ENCODE measurements at places on chromosomes 2 and 18.

DNA sequence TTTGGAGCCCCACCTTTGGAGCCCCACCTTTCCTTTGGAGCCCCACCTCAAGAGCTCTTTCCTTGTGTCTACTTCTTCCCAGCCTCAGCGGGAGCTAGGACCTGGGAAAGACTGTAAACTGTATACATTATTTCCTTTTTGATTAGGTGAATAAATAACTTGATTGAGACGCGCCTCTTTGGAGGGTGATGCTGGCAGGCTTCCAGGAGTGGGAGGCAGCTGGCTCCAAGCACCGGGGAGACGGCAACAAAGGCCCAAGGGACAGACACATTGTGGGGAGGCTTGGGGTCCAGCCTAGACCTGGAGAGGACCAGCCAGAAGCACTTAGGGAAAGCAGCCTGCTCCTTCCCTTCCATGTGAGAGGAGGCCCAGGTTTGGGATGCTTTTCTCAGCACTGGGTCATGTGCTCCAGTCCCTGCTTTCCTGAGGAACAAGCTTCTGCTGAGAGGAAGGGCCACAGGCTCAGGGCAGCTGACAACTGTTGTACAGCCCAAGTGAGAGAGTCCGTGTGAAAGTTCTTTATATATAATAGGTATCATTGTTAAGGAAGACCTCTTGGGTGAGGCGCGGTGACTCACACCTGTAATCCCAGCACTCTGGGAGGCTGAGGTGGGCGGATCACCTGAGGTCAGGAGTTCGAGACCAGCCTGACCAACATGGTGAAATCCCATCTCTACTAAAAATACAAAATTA is 297.2 kb upstream of the SLC14A2 start:
- DNase-seq: no peak

DNA sequence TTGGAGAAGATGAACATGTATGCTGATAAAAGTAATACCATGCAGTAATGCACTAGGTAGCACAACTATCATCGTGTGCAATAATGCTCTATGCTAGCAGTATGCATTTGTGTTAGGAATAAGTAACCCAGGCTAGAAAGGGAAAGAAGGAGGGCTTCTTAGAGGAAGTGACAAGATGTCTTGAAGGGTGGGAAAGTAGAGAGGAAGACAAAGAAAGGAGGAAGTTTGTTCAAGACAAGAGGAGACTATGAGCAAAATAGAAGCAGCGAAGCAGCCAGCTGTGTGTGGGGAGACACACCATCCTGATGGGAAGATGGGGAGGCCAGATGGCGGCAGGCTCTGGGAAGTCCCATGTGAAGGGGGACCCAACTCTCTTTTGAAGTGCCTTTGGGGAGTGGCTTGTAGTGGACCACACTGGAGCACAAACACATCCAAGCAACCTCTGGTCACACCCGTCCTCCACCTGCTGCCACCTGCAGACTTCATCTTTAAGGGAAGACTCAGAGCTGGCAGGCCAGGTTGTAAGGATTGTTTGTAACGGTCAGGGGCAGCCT is 39.9 kb upstream of the INHBB start:
- no peak for DNase-seq

GRCh38 chr18:2994603-2995432 is 18.1 kb downstream of the LPIN2 start:
- no peak for DNase-seq

- DNase-seq: no peak
These were observed 7.3 kb upstream of the MLPH start for GRCh38 chr2:237479747-237480146.

DNA sequence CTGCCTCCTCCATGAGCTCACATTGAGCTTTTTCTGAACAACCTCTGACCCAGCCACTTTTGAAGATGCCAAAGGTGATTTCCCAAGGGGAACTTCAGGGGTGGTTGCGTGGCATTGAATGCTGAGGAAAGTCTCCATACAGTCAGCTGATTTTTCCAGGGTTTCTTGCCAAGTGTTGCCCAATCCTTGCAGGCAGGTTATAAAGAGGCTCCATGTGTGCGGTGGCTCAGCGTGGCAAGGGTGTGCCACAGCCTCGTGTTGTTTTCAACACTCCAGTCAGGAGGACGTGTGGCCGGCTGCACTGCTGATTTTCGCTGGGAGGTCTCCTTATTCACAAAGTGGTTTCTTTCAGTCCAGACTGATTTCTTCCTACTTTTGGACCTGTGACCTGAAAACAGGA is 81.4 kb upstream of the GATA6 start:
- no peak for DNase-seq

DNA sequence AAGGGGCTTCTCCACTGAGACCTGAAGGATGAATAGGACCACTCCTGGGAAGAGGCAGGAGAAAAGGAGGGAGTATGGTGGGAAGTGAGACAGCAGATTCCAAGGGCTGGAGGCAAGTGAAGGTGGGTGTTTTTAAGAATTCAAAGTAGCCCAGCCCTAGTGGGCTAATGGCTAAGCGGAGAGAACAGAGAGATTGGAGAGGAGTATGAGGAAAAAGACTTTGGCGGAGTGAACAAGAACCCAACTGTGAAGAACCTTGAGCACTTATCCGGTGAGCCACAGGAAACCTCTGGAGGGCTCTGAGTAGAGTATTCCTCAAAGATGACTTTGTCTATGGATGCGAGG is 142.6 kb downstream of the COPS8 start:
- DNase-seq: no peak

DNA sequence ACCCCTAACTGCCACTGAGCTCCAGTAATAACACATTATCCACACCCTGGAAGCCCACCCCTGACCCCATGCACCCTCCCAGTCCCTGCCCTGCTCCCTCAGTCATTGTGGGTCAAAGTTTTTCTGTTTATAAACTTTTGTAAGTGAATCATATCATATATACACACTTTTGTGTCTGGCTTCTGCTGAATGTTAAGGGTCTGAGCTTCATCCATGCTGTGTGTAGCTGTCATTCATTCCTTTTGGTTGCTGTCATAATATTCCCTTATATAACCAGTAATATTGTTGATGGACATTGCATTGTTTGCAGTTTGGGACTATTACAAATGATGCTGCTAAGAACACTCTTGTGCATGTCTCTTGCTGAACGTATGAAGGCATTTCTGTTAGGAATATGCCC is 14.5 kb downstream of the CNNM4 start:
- no peak for DNase-seq

DNA sequence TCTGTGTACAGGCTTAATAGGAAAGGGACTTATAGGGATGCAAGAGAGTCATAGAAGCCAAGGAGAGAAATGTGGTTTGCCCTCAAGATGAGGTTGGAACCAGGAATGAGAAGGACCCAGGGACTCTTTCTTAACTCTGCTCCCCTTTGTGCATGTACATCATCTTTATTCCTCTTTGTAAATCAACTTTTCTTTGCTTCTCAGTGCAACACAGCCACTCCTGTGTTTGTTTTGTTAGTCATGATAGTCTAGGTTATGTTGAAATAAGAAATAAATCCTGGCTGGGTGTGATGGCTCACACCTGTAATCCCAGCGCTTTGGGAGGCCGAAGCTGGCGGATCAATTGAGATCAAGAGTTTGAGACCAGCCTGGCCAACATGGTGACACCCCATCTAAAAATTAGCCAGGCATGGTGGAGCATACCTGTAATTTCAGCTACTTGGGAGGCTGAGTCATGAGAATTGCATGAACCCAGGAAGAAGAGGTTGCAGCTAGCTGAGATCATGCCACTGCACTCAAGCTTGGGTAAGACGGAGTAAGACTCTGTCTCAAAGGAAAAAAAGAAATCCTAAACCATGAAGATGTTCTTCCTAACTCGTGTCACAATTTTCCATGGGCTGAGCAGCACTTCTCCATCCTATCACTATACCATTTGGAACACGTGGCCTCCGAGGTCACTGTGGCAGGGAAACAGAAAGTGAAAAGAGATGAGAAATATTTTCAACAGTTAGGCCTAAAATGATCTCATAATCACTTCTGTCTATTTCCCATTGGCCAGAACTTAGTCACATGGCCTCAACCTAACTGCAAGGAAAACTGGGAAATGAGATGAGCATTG is 73.0 kb upstream of the TMEM17 start:
- DNase-seq: no peak

- DNase-seq: no peak
These were observed 14.2 kb upstream of the MSL3B start for GRCh38 chr2:233882353-233882752.

DNA sequence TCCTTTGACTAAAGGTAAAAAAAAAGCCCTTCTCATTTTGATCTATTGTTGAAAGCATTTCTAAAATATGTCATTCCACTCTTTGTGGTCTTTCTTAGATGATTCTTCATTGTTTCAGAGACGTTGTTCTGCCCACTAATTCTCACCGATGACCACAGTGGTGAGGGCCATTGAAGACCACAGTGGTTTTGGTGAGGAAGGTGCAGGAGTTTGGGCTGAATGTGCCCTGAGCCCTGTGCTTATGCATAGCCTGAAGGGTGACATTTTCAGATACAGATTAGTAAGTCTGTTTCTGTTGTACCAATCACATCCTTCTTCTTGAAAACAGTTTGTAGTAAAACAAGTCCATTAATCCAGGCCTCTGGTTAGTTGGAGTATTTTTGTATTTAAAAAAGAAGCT is 251.3 kb upstream of the ATP5MC3 start:
- DNase-seq: no peak
